ENCODE measurements at places on chromosomes 6 and 20. TPM values are rescaled to one million over a fixed set of nuclear protein-coding genes. Genes with fewer than 3 reads are reported as not detected.

The RPL10A gene
- polyA plus RNA-seq = 1,961 TPM

The SUMO4 gene
- 0.73 TPM for polyA plus RNA-seq

The C6orf15 gene
- not detected for polyA plus RNA-seq

The PNPLA1 gene
- polyA plus RNA-seq = 2.5 TPM

The PACRG gene
- 14.8 TPM for polyA plus RNA-seq

The CUTA gene
- polyA plus RNA-seq = 264 TPM

The CLPSL1 gene
- polyA plus RNA-seq = not detected

The LTB gene
- 1.8 TPM for polyA plus RNA-seq

The CST7 gene
- 0.24 TPM for polyA plus RNA-seq

The TDP2 gene
- polyA plus RNA-seq = 59.7 TPM

The CBLN4 gene
- polyA plus RNA-seq = 1.8 TPM

The FKBP1C gene
- polyA plus RNA-seq = 2.5 TPM

The SLCO4A1 gene
- 3.3 TPM for polyA plus RNA-seq

The CST1 gene
- not detected for polyA plus RNA-seq

The GINM1 gene
- 81.4 TPM for polyA plus RNA-seq

The MYT1 gene
- polyA plus RNA-seq = 0.44 TPM

The SOBP gene
- 11.0 TPM for polyA plus RNA-seq

The FOXA2 gene
- not detected for polyA plus RNA-seq

The GPX5 gene
- not detected for polyA plus RNA-seq

The UBE3D gene
- polyA plus RNA-seq = 8.1 TPM

The GJE1 gene
- not detected for polyA plus RNA-seq

The RNF182 gene
- polyA plus RNA-seq = 4.1 TPM

The ADNP gene
- 120 TPM for polyA plus RNA-seq

The NXT1 gene
- polyA plus RNA-seq = 22.4 TPM

The PRR3 gene
- polyA plus RNA-seq = 35.4 TPM

The CD24 gene
- 843 TPM for polyA plus RNA-seq

The DNAAF9 gene
- polyA plus RNA-seq = 35.4 TPM

The CALHM4 gene
- polyA plus RNA-seq = 1.5 TPM

The RRAGD gene
- polyA plus RNA-seq = 28.6 TPM

The SRC gene
- polyA plus RNA-seq = 55.6 TPM

The MATN4 gene
- polyA plus RNA-seq = 0.34 TPM

The PRR18 gene
- 0.30 TPM for polyA plus RNA-seq

The EYA4 gene
- 16.3 TPM for polyA plus RNA-seq

The OR12D3 gene
- not detected for polyA plus RNA-seq

The PDE10A gene
- 24.4 TPM for polyA plus RNA-seq
